Testis (tissue), 5 donors: ENCODE measurements at places on chromosomes 6 and 20. TPM values are rescaled to one million over a fixed set of nuclear protein-coding genes. Genes with fewer than 3 reads are reported as not detected.

SLC44A4 gene
- total RNA-seq = 0.87 TPM

CCHCR1 gene
- 93.2 TPM for total RNA-seq

FAXC gene
- total RNA-seq = 2.7 TPM

APCDD1L gene
- 0.12 TPM for total RNA-seq

OR12D1 gene
- total RNA-seq = not detected

SLC22A7 gene
- total RNA-seq = not detected

GRCh38 chr6:132643547-132643946 is 15.4 kb downstream of the TAAR1 start:
- H3K27ac ChIP-seq = no peak overlapping the region
- no peaks in the 10 kb centered on the region for H3K27me3 ChIP-seq
- no peak overlapping the region for H3K4me3 ChIP-seq
- DNase-seq = no peak

GRCh38 chr6:131728296-131728939 is 17.6 kb upstream of the CTAGE9 start:
- H3K36me3 ChIP-seq = no peaks in the 10 kb centered on the region
- no peak for DNase-seq
- H3K4me3 ChIP-seq = no peak overlapping the region
- H3K27ac ChIP-seq = no peak overlapping the region
- no peaks in the 10 kb centered on the region for H3K27me3 ChIP-seq
- H3K4me1 ChIP-seq = no peaks in the 10 kb centered on the region

DNA sequence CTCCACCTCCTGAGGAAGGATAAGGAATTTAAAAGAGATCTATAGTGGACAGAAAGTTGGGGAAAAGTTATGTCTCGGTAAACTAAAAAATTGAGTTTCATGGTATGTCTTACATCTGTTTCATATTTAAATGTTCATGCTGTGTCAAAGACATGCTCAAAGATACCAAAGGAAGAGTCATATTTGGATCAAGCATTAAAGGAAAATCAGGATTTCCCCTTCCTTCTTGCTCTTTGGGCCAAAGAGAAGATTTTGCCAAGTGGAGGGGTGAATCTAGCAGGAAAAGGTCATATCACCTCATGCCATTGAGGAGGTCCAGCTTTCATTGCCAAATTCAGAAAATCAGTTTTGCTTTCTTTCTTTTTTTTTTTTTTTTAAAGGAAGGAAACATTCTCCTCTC is 192.4 kb downstream of the OGFRL1 start:
- no peak overlapping the region for H3K27ac ChIP-seq
- H3K27me3 ChIP-seq = no peaks in the 10 kb centered on the region
- no peak overlapping the region for H3K4me3 ChIP-seq
- H3K4me1 ChIP-seq = no peaks in the 10 kb centered on the region

- H3K27me3 ChIP-seq = no peaks in the 10 kb centered on the region
- H3K4me3 ChIP-seq = no peak overlapping the region
- H3K36me3 ChIP-seq = no peaks in the 10 kb centered on the region
- no peaks in the 10 kb centered on the region for H3K4me1 ChIP-seq
- DNase-seq = no peak
These were observed 193.4 kb upstream of the PREP start for GRCh38 chr6:105596284-105596755.

GRCh38 chr20:6362245-6362644 is 239.4 kb upstream of the FERMT1 start:
- no peak for DNase-seq
- no peak overlapping the region for H3K4me3 ChIP-seq
- no peaks in the 10 kb centered on the region for H3K27me3 ChIP-seq
- no peaks in the 10 kb centered on the region for H3K36me3 ChIP-seq
- no peak overlapping the region for H3K27ac ChIP-seq
- no peaks in the 10 kb centered on the region for H3K4me1 ChIP-seq

DNA sequence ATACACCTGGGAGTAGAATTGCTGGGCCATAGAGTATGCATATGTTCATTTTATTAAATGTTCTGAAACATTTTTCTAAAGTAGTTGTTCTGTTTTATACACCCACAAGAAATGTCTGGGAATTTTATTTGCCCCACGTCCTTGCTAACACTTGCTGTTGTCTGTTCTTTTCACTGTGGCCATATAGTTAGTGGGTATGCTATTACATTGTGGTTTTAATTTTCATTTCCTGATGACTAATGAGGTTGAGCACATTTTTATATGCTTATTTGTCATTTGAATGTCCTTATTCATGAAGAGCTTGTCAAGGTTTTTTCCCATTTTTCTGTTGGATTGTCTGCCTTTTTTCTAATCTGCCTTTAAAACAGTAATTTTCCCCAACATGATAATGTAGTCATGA is 41.5 kb upstream of the TGM3 start:
- peak overlapping the region; percentile 77 for H3K27ac ChIP-seq
- peaks cover 6% of the 10 kb centered on the region for H3K4me1 ChIP-seq
- no peaks in the 10 kb centered on the region for H3K36me3 ChIP-seq

- H3K4me1 ChIP-seq = peaks cover 3% of the 10 kb centered on the region
- H3K27ac ChIP-seq = peak overlapping the region; percentile 84
- no peaks in the 10 kb centered on the region for H3K36me3 ChIP-seq
- H3K4me3 ChIP-seq = peak overlapping the region; percentile 66
These were observed 14.5 kb downstream of the FOXC1 start for GRCh38 chr6:1624058-1624850.

DNA sequence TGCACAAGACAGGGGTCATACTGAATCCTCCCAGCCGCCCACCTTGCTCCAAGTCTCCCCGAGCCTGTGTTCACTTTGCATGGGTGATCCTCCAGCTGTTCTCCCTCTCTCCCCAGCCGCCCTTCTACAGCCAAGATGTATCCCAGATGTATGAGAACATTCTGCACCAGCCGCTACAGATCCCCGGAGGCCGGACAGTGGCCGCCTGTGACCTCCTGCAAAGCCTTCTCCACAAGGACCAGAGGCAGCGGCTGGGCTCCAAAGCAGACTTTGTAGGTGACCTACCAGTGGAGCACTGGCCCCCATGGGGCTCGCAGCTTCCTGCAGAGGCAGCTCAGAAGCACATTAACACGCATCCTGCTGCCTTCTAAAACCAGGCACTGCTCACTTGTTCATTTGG is 14.6 kb upstream of the IFT52 start:
- no peak overlapping the region for H3K4me3 ChIP-seq
- no peaks in the 10 kb centered on the region for H3K27me3 ChIP-seq
- peak; percentile 34 for DNase-seq
- H3K36me3 ChIP-seq = no peaks in the 10 kb centered on the region

GRCh38 chr20:49146442-49147225 is 41.5 kb downstream of the STAU1 start:
- H3K27me3 ChIP-seq = no peaks in the 10 kb centered on the region
- H3K4me3 ChIP-seq = no peak overlapping the region
- no peaks in the 10 kb centered on the region for H3K4me1 ChIP-seq

GRCh38 chr6:29764422-29765196 is 41.4 kb downstream of the HLA-F start:
- no peak for DNase-seq
- no peaks in the 10 kb centered on the region for H3K27me3 ChIP-seq
- H3K4me1 ChIP-seq = no peaks in the 10 kb centered on the region
- H3K36me3 ChIP-seq = no peaks in the 10 kb centered on the region

GRCh38 chr6:38024908-38025307 is 205.4 kb downstream of the ZFAND3 start:
- peaks cover 3% of the 10 kb centered on the region for H3K4me1 ChIP-seq
- no peak overlapping the region for H3K4me3 ChIP-seq
- no peak for DNase-seq
- H3K36me3 ChIP-seq = no peaks in the 10 kb centered on the region
- H3K27me3 ChIP-seq = no peaks in the 10 kb centered on the region
- H3K27ac ChIP-seq = no peak overlapping the region
